Mesenteric fat pad (tissue), 1 donor: ENCODE measurements at places on chromosomes 11 and 22.

- DNase-seq, result no peak
Observed at GRCh38 chr11:1277936-1278512, 31.4 kb downstream of the TOLLIP start.

DNA sequence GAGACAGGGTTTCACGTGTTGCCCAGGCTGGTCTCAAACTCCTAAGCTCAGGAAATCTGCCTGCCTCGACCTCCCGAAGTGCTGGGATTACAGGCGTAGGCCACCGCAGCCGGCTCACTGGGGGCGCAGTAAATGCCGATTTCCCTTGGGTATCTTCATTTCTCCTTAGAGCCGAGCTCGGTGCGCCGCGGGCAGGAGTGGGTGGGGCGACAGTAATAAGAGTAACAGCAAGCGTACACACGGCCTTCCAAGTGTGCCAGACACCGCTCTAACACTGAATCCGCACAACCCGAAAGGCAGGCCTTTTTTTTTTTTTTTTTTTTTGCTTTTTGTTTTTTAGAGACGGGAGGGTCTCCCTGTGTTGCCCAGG lies 500 bp upstream of the ADSL start:
- no peak for DNase-seq

DNA sequence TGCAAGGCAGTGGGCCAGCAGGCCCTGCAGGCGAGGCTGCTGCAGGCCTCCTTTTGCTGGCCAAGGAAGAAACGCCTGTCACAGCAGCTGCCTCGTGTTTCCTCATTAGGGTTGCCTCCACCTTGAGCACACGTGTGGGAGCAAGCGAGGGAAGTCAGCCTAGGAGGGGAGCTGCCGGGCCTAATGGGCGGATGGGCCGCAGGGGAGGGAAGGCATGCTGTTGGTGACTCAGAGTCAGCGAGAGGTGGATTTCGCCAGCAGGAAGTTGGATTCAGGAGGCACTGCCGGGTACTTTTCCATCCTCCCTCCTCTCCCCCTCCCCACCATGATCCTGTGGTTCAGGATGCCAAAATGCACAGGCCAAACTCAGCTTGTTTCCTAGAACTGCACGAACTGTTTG lies 498.7 kb downstream of the METTL15 start:
- DNase-seq, result no peak

GRCh38 chr11:61034111-61034510 lies 62.6 kb downstream of the CD6 start:
- DNase-seq, result no peak
